ENCODE measurements at places on chromosomes 2 and 18.

DNA sequence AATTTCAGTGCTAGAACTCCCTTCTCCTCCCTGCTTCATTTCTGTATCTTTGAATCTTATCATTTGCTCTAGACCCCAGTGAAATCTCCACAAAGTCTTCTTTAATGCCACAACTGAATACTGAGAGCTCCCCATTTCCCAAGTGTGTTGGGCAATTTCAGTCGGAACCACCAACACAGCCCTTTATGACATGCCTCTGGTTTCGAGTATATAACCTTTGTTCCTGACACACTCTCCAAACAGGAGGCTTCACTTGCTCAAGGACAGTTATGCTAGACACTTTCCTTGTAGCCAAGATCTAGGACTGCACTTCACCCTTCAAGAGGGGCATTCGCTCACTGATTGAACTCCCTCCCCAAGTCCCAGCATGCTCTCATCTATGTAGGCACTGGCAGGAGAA lies 18.6 kb upstream of the TTR start:
- DNase-seq: no peak

DNA sequence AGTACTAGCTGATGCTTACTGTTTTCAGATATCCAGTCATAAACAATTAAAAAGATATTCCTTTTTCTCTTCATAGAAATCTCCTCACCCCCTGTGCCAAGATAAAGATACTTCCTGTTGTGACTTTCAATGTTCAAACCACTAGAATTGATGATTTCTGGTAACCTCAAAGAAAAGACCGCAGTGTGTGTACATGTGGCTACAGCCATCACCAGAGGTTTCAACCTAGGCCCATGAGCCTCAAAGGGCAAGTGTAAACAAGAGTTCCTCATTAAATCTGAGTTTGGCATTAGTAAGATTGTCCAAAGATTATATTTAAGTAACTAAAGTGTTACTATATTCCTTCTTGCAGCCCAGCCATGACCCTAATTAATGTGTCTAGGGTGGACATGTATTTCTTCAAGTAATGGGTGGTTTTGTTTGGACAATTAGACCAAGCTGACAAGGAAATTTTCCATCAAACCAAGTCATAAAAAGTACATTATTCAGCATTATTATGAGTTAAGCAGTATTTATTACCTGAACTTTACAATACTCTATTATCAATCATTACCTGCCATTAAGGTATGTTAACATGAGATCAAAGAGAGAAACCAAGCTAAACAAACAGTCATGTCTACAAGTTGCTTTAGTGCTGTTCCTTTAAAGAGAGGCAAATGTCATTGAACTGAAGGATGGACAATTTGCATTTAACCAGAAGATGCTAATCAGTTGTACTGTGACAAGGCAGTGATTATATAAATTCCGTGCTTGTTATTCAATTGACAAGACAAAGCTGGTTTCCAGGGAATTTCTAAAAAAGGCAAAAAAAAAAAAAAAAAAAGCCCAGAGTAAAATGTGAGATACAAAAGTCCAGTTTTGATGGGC lies 382.7 kb downstream of the LNPK start:
- no peak for DNase-seq

DNA sequence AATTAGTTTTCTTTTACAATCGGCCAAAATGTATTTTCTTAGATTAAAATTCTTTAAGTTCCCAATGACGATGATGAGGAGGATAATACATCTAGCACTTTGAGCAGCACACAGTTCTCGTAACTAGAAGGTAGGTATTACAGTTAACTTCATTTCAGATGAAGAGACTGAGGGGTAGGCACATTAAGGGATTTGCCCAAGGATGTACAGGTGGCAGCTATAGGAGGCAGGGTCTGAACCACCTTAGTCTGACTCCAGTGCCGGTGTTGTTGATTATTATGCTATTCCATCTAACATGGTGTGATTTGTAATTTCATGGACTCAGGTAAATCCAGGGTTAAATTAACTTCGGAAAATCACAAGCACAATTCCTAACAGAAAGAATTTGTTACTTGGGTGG lies 1.1 kb downstream of the CD28 start:
- DNase-seq: no peak

DNA sequence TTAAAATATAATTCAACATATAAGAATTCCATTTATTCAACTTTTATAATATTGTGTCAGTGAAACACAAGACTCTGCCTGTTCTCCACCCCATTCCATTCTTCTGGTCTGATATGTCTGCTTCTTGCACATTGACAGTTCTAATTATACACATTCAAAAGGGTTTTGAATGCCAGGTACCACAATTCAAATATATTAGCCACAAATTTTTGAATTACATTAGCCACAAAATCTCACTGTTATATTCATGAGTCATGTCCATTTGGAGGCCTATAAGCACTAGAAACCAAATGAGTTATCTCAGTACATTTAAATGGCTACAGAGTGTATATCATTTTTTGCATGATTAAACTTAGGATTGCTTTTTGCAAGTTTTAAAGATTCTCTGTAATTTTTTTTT lies 72.1 kb downstream of the CCDC150 start:
- DNase-seq: no peak

GRCh38 chr2:73859721-73860586 lies 31.2 kb downstream of the STAMBP start:
- no peak for DNase-seq

DNA sequence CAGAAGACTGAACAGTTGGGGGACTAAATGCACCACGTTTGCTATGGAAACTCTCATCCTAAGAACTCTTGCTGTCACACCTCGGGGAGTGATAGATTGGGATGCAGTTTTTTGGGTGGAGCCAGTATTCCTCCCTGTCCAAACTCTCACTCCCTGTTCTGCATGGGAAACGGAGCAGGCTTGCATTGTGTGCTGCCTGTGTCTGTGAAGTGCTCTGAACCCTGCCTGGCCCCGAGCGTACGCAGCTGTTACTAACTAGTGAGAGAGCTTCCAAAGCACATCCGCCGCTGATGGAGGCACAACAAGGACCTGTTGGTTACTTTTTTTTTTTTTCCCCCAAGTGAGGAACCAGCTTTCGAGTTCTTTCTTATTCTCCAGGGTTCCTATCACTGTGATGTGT lies 195.5 kb downstream of the ANAPC1 start:
- DNase-seq: no peak

DNA sequence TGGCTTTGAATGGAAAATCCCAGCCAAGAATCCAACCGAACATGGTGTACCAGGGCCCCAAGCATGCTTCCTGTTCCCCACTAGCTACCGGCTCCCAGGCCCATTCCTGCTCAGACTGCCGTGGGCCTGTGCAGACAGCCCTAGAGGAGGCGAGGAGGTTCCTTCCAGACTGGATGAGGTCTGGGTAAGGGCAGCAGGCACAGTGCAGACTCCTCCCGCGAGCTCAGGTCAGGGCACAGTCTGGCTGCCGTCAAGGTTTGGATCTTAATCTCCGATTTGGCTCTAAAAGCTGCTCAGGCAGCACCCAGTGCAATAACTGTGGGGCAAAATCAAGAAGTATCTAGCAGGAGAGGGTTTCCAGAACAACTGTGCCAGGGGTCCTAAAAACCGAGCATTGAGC lies 19.3 kb upstream of the TTR start:
- no peak for DNase-seq

- no peak for DNase-seq
Observed at GRCh38 chr2:59077026-59077725, 836.1 kb upstream of the FANCL start.

DNA sequence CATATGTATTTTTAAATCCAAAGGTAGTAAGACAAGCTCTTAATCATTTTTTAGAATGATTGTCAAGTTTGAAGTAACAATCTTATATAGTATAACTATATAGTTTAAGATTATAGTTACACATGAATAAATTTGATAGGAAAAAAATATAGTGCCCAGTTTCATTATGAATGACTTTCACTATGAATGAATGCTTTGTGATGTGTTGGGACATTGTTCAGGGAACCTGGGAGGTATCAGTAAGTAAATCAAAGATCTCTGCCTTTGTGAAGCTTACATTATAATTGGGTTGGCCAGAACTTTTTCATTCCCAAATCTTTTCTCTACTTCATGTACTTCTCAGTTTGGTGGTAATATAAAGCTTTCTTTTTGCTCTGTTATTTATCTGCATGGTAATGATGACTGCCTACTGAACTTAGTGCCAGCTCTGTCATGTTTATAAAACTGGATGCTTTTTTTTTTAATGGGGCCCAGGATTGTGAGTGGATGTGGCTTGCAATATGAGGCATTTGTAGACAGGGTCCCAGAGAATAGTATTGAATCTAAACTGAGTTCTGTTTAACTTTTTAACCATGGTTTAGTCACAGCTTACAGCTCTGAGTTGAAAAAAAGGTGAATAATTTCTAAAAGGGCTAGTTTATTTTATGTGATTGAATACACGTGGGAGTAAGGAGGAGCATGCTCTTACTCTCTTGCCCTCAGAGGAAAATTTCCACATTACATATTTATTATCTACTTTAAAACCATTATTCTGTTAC lies 23.3 kb downstream of the GLS start:
- DNase-seq: no peak

All from activated CD4-positive, alpha-beta T cell treated with anti-CD3 and anti-CD28 coated beads, Interleukin-2, amount 50 U/mL, for 4 hours (primary cell).